IMR-90 (cell line): ENCODE measurements at places on chromosomes 12 and 14. TPM values are rescaled to one million over a fixed set of nuclear protein-coding genes. Genes with fewer than 3 reads are reported as not detected.

- no peak for DNase-seq
Observed at GRCh38 chr14:45946251-45946650, 693.2 kb upstream of the MIS18BP1 start.

- DNase-seq, result no peak
Observed at GRCh38 chr12:130041983-130042812, 120.1 kb upstream of the FZD10 start.

The GPR68 gene
- total RNA-seq, result 0.28 and 0.72 TPM in 2 replicates

The IRAK3 gene
- 0.72 and 1.1 TPM in 2 replicates for total RNA-seq

- DNase-seq, result no peak
Observed at GRCh38 chr12:29102741-29103140, 46.3 kb upstream of the FAR2 start.

DNA sequence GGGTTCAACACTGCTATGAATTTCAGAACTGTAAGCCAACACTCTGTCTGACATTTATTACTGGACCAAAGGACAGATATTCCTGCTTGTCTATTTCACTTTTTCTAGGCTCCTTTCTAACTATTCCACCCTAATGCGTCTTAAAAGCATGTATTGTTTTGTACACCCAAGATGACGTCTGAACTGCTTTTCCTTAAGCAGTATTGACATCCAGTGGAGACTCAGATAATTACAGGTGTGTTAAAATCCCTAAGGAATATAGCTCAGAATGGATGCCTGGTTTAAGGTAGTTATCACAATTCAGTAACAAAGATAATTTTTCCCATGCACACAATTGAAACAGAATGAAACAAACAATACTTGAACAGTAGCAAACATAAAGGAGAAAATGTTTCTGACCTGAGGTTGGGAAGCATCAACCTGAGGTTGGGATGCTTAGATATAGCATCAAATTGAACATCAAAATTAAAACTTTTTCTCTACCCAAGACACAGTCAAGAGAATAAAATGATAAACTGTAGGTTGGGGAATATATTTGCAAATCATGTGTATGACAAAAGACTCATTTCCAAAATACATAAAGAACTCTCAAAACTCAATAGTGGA lies 93.7 kb upstream of the PTPRR start:
- peak; percentile 21 for DNase-seq

The TAS2R10 gene
- 0.36 and 1.1 TPM in 2 replicates for total RNA-seq

GRCh38 chr14:21703357-21704326 lies 30.0 kb upstream of the OR4E1 start:
- DNase-seq, result no peak

DNA sequence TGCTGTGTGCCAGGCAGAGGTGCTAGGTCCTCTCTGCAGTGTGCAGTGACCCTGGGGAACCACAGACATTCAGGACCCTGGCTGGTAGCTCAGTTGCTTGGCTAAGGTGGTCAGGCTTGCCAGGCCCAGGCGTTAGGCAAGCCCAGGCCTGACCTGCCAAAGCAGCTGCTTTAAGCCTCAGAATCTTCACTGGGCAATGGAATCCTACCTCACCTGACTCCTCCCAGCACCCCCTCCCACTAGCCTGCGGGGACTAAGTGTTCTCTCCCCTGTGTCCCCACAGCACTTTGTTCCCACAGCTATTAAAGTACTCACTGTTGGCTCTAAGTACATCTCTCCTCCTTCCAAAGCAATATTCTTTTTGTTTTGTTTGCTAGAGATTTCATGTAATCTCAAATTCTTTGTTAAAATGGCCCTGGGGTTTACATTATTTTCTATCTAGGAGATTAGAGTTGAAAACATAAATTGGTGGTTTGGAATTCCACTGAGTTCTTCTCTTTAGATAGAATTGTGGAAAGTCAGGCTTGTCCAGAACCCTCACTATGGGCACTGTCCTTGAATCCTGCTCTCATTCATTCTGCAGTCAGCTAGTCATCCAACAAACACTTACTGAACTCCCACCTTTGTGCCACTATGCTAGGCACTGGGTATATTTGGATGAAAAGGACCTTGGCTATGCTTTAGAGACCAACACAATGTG lies 44.4 kb downstream of the DGLUCY start:
- no peak for DNase-seq

DNA sequence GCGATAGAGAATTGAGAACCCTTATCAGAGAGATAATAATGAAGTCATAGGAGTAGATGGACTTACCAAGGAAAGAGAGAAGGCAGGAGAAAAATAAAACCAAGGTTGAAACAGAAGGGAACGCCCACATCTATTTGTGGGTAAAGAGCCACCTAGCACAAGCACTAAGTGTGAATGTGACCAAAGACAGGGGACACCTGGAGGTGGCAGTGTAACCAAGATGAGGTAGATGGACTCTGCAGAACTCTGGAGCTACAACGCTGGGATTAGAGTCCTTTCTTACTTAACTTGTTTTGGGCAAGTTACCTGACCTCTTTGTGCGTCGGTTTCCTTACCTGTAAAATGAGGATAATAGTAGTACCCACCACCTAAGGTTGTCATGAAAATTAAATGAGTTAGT lies 101.9 kb downstream of the SLC5A8 start:
- no peak for DNase-seq

- DNase-seq, result no peak
Observed at GRCh38 chr12:78331181-78331580, 500.5 kb downstream of the NAV3 start.

- peak; percentile 62 for DNase-seq
Observed at GRCh38 chr12:32270818-32271710, 128.3 kb upstream of the FGD4 start.

DNA sequence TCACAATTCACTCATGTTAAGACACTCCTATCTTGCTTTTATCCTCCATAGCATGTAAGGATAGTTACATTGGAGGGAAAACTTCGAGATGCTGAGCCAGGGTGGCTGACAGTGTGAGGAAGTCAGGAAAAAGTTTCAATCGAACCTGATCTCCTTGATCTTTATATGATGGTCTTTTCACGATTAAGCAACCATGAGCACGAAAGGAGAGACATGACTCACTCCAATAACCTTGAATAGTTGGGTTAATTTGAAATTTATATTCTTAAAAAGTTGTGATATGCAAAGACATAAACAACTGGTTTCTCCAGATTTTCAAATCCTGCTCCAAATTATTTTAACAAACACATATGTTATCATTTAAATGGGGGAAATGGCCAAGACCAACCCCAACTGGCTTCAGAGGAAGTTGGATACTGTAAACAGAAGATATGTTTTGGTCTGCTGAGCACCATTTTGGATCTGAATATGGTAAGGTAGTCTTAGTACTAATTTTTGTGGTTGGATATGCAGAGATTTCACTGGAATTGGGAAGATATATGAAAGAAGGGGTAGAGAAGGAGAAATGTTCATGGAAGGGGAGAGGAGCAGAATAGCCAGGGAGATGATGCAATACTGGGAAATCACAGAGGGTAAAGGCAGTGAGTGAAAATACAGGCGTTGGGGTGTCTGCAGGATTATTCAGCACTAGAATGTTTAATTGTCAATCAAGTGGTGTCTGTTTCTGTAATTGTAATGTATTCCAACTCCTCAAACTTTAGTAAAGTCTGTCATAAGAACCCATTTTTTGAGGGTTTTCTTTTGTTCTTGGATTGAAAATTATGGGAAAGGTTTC lies 185.2 kb upstream of the SLC38A2 start:
- DNase-seq, result peak; percentile 59

The PAX9 gene
- not detected in 2 replicates for total RNA-seq

The C12orf43 gene
- total RNA-seq, result 12.5 and 18.3 TPM in 2 replicates

DNA sequence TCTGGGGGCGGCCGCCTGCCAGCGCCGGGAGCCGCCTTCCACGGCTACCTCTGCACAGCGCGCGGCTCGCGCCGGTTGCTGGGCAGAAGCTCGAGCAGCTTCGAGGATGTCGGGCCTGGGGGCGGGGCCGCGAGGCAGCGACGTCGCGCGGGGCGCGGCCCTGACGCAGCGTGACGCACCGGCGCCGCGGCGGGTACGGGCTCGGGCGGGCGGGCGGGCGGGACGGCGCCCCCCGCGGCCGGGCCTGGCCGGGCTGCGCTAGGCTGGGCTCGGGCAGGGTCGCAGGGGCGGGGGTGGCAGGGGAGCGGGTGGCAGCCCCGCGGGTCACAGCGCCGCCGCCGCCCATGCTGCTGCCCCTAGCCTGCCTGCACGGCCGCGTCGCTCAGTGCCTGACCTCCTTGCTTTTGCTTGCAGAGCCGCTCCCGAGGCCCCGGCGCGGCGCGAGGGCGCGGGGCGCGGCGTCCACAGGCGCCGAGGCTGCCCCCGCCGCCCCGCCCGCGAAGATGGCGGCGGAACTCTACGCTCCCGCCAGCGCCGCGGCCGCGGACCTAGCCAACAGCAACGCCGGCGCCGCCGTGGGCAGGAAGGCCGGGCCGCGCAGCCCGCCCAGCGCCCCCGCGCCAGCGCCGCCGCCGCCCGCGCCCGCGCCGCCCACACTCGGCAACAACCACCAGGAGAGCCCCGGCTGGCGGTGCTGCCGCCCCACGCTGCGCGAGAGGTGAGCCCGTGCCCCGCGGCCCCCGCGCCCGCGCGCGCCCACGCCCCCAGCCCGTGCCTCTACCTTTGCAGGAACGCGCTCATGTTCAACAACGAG lies at the start of gene BTBD6:
BTBD6 (plus strand) TSS at position 166 of the 814 bp plus-strand sequence; CDS start at position 345, 179 bp downstream.
- DNase-seq, result peak; percentile 83

GRCh38 chr12:113842699-113843098 lies 123.4 kb downstream of the RBM19 start:
- no peak for DNase-seq

GRCh38 chr12:5384015-5384414 lies 47.9 kb upstream of the NTF3 start:
- no peak for DNase-seq

The RNASE7 gene
- total RNA-seq, result not detected in 2 replicates
